ENCODE measurements at places on chromosomes 1 and 21.
A peak's percentile ranks its signal among the peaks of the same experiment; 100 is the strongest.

DNA sequence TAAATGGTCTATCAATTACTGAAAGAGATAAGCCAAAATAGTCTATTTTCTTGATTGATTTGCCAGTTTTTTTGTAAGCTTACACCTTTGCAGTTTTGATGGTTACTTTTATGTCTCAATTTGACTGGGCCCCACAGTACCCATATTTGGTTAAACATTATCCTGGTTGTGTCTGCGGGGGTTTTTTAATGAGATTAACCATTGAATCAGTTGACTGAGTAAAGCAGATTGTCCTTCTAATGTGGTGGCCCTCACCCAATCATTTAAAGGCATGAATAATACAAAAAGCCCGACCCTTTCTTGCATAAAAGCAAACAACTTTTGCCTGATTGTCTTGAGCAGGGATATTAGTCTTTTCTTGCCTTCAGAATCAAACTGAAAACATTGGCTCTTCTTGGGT lies 650.0 kb upstream of the RGS18 start:
- no peak for DNase-seq

DNA sequence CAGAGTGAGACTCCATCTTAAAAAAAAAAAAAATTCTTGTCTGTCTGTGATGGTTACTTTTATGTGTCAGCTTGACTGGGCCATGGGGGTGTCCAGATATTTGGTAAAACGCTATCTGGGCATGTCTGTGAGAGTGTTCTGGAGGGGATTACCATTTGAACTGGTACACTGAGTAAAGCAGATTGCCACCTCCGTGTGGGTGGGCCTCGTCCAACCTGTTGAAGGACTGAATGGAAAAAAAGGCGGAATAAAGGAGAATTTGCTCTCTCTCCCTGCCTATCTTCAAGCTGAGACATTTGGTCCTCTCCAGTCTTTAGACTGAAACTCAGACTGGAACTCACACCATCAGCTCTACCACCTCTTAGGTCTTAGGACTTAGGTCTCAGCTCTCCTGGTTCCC lies 82.8 kb downstream of the MIS18A start:
- no peak for DNase-seq

DNA sequence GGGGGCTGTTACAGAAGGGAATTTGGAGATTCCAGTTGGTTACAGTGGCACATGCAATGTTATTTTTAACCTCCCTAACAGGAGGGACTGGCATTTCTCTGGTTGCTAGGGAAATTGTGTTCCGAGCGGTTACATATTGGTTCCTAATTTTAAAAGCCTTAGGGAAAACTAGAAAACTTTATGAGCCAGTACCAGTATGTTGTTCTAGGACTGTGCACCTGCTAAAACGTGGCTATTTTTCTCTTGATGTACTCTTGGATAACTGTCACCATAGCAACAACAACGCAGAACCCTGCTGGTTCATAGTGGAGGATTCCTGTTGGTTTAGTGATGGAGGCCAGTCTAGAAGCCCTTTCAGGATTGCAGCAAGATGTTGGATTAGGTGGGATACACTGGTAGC lies 68.9 kb upstream of the PGBD5 start:
- no peak for DNase-seq

DNA sequence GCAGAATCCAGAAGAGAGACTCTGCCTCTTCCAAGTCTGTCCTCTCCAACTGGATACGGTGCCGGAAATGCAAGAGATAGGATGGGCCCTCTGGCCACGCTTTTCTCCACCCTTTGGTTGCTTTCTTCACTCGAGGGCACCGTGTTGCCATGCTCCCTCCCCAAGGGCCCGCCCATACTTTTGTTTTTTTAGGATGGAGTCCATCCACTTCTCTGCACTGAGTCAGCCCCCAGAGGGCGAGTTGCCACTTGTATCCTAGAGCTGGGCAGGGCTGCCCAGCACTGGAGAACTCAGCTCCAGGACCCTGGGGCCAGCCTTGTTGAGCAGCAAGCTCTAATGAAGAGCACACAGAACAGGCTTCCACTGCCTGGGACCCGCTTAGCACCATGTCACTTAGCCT lies 25.5 kb downstream of the IFNGR2 start:
- DNase-seq = no peak

GRCh38 chr1:34266127-34266951 lies 89.6 kb downstream of the C1orf94 start:
- DNase-seq = no peak

- no peak for DNase-seq
These were observed 35.0 kb upstream of the RAP1GAP start for GRCh38 chr1:21704145-21704544.

- DNase-seq = no peak
These were observed 13.4 kb upstream of the MRPL9 start for GRCh38 chr1:151776665-151777062.

DNA sequence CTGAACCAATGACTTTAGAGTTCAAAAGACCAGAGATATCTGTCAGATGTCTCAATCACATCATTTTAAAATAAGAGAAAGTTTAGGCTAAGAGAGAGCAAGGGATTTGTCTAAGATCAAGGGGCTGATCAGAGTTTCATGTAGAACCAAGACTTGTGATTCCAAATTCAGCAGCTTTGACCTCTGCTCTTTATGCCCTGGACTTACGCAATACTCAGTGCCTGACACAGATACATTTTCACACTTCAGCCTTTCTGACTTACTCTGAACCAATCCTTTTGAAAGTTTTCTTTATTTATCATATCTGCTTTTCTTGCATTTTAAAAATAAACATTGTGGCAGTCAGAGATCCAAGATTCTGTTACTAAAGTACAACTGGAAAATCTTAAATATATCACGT lies 428.0 kb downstream of the PLPP3 start:
- no peak for DNase-seq

GRCh38 chr1:40838045-40838979 lies 23.9 kb downstream of the CITED4 start:
- DNase-seq = no peak

DNA sequence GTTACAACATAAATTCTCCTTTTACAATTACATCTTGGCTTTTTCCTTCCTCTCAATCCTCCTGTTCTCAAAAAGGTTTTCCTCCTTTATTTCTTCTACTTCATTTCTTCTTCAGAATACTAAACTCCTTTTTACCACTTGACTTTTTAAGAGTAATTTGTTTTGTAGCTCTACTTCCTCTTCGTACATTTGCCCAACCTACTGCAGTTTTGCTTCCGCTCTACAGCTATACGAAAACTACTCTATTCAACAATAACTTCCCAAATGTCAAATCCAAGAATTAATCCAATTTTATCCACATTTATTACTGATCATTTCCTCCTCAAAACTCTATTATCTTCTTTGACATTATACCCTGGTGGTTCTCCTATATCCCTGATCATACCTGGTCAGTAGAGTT lies 3.4 kb downstream of the GDAP2 start:
- DNase-seq = no peak

- DNase-seq = no peak
These were observed 15.3 kb downstream of the AKR7A3 start for GRCh38 chr1:19273106-19273843.

GRCh38 chr1:155329980-155330598 lies 9.4 kb downstream of the RUSC1 start:
- DNase-seq = no peak

DNA sequence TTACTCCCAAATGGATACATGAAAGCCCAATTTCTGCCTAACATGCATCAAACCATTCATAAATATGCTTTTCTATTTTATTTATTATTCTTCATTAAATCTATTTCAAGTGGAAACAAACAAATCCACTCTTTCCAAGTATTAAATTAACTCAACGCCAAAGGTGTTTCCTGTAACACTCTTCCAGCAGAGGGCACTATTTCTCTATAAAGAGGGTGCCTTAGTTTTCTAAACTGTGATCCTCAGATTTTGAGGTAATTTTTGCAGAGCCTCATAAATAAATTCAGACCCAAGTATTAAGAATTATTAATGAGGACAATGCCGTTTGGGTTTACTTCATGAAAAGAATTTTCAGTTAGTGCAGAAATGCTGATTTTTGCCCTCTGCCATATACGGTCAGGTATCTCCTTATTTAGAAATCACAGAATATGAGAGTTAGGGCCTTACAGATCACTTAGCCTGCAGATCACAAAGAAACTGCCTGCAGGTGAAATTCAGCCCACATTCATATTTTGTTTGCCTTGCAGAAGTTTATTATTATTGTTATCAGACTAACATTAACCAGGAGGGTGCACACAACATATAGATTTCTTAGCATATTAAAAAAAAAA lies 40.1 kb upstream of the MYSM1 start:
- DNase-seq = peak; percentile 9

DNA sequence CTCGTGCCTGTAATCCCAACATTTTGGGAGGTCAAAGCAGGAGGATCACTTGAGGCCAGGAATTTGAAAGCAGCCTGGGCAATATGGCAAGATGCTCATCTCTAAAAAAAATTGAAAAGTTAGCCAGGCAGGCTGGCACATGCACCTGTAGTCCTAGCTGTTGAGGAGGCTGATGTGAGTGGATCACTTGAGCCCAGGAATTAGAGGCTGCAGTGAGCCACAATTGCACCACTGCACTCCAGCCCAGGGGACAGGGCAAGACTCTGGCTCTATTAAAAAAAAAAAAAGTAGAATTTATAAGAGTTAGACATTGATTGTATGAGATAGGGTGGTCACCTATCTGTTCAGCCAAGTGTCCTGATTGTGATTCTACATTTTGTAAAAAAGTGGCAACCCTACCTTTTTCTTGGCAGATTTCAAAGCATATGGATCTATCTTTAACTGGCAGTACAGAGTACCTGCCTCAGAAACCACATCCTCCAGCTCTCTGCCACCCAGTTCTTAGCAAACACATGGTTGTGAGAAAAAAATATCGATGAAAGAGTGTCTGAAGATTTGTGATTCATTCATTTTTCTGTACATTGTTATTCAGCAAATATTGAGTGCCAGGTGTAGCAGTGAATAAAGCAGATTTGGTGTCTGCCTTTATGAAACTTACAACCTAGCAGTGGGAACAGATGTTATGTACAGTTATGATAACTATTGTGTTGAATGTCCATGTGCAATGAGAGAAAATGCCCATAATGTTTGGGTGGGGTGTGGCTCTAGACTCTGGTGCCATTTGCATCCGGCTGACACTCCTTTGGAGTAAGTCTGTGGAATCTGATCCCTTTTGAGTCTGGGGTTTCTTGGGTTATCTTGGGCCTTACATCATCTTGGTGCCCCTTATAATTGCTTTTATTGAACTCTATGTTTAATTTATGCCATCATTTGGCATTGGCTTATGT lies 82.5 kb downstream of the ST3GAL3 start:
- no peak for DNase-seq

DNA sequence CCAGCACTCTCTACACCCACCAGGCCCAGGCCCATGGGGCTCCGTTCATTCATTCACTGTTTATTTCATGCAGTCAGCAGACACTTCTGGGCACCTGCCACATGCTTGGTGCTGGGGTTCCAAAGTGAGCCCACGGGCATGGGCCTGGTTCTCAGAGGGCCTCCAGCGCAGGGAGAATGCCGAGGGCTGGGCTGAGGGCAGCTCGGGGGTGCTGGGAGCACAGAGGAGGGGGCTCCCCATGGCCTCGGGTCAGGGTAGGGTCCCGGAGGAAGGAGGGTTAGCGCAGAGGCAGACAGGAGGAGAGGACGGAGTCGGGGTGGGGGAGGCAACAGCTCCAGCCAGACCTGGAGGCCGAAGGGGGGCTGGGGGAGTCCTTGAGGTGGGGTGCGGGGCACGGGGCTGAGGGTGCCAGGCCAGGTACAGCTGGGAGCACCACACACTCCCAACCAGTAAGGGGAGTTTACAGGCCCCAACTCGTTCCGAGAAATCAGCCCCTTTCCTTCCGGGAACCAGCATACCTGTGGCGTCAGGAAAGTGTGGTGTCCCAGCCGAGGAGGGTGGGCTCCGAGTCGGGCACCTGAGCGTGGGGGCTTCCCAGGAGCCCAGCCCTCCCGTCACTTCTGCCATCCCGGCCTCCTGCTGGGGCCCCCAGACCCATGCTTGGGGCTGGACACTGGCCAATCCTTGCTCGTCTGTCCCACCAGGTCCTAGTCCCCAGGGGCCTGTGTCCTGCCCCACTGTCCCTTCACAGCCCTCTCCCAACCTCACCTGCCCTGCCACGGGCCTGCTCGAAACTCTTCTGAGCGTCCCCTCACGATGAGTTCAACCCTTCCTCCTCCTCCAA lies 10.8 kb downstream of the ARHGEF16 start:
- no peak for DNase-seq

- no peak for DNase-seq
These were observed 296.2 kb downstream of the VAV3 start for GRCh38 chr1:107668762-107669161.

DNA sequence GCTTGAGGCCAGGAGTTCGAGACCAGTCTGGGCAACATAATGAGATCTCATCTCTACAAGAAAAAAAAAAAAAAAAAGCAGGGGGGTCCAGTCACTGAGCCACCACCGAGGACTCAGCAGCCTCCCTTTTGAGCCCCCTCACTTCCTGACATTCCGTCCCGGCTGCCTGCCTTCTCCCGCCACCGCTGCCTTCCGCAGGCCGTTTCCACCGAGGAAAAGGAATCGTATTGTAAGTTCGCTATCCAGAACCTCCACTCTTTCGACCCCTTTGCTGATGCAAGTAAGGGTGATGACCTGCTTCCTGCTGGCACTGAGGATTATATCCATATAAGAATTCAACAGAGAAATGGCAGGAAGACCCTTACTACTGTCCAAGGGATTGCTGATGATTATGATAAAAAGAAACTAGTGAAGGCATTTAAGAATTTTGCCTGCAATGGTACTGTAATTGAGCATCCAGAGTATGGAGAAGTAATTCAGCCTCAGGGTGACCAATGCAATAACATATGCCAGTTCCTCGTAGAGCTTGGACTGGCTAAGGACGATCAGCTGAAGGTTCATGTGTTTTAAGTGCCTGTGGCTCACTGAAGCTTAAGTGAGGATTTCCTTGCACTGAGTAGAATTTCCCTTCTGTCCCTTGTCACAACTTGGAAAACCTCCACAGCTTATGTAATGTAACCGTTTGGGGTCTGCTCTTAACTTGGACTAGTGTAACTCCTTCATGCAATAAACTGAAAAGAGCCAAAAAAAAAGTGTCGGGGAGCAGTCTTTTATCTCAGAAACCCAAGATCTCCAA lies 55.6 kb downstream of the GLUL start:
- DNase-seq = no peak

GRCh38 chr1:42324398-42325013 lies 10.5 kb downstream of the FOXJ3 start:
- no peak for DNase-seq

DNA sequence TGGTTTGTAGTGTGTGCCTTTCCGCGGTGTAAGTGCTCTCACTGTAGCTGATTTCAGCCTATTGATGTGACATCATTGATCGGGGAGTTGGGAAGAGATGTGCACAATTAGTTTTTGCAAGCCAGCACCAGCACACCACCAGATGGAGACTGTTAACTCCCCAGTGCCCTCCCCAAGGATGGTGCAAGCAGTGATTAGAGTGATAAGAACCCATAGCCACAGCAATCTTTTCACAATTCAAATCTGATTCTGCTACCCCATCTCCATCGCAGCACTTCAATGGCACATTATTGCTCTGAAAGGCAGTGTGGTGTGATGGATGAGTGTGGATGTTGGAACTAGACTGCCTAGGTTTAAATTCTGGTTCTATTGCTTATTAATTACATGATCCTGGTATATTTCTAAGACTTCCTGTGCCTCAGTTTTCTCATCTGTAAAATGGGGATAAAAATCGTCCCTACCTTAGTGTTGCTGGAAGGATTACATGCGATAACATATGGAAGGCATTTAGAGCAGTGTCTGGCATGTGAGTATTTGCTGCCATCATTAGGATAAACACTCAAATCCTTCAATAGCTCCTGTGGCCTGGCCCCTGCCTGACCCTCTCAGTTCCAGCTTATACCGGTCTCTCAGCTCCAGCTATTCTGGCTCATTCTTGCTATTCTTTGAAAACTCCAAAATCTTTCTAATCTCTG lies 6.7 kb downstream of the CSF3R start:
- no peak for DNase-seq
